ENCODE measurements at places on chromosomes 6 and 20. TPM values are rescaled to one million over a fixed set of nuclear protein-coding genes. Genes with fewer than 3 reads are reported as not detected.

DNA sequence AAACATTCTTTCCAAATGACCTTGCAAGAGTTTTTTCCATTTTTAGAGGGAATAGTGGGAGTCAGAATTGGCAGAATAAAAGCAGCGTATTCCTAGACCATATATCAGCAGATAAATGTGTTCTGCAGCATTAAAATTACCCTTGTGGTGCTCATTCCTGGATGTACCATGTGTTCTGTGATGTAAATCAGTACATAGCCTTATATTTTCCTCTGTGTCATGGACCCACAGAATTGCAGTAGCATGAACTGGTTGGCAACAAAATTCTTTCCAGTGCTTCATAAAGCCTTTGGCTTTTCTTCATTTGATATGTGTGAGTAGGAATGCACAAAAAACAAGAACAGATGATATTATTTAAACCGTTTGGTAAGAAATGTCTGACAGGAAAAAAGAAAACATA is 32.5 kb downstream of the ANKEF1 start:
- DNase-seq, result no peak

DNA sequence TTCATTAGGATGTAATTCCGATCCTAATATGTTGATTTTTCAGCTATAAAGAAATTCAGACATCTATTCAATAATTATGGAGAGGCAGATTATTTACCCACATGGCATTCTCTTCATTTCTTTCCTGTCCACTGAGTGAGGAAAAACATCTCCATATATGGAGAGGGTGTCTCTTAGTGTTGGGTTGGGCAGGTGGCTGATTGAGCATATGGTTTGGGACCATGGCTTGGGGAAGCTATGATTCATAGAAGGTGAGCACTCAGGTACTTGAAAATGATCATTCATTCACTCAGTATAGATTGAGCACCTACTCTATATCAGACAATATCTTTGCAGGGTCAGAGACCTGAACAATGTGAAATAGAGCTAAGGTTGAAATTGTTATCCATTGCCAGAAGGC is 41.3 kb upstream of the IL20RA start:
- no peak for DNase-seq

DNA sequence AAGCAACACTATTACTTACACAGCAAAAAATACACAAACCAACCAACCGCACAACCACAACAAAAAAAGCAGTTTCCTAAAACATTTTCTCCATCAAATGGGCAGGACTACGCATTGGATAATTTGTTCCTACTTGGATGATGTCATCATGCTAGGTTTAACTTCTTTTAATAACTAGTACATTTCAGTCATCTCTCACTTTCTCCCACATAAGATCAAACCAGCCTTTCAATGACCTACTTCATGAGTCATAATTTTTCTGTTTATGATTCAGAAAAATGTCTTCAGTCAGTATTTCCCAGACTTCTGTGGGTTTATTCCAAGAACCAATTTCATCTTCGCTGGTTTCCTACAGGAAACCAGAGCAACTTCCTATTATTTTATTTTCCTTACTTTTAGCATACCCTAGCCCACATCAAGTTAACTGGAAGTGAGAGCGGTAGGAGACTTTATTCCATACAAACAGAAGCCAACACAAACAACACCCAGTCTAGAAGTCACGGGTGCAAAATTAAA is 134.2 kb downstream of the GMDS start:
- DNase-seq, result no peak

DNA sequence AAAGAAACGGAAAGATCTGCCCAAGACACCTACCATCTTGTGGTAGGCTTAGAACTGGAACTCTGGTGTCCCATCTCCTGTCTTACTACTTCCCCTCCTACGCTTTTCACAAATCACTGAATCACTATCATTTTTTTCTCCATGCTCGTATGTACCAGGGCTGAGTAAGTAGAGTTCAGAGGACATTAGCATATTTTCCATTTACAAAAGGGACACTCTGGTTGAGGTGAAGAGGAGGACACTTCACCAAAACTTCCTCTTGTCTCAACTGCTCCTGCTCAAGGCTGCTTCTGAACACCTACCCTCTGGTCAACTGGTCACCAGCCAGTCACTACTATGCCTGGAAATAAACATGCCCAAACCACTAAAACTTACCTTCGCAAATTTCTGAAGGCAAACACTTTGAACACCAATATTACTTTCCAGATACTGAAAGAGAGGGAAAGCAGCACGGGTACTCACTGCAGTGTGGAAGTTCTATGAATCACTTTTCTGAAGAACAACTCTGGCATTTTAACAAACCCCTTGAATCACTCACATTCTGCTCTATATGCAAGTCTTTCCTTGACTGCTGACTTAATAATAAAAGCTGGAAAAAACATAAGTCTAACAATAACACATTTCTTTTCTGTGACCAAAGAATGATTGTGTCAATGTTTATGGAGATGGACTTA is 123.3 kb downstream of the INSM1 start:
- DNase-seq, result no peak

GRCh38 chr6:39924283-39924682 is 10.0 kb downstream of the MOCS1 start:
- no peak for DNase-seq

DNA sequence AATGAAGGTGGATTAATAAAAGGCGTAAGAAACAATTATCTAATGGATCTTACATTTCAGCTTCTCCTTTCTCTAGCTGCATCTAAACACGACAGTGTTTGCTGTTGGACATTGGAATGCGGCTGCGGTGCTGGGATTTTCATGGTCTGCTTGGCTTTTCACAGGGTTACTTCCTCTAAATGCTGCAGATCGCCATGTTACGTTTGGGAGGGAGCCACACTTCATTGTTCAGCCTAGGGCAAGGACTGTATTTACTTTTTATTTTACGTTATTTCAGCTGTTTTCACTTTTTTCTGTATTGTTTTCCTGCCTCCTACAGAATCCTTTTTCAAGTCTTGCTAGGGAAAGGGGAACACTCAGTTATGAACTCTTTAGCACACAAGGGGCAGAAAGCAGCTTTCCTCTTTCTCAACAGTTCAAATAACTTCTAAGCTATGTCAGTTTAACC is 97.9 kb upstream of the MTHFD1L start:
- DNase-seq, result no peak

- DNase-seq, result no peak
These were observed 60.0 kb downstream of the NPEPL1 start for GRCh38 chr20:58752565-58752964.

- DNase-seq, result no peak
These were observed 1.3 kb downstream of the RNF146 start for GRCh38 chr6:127267646-127268625.

GRCh38 chr6:52577778-52578463 is 1.1 kb upstream of the TRAM2 start:
- no peak for DNase-seq

DNA sequence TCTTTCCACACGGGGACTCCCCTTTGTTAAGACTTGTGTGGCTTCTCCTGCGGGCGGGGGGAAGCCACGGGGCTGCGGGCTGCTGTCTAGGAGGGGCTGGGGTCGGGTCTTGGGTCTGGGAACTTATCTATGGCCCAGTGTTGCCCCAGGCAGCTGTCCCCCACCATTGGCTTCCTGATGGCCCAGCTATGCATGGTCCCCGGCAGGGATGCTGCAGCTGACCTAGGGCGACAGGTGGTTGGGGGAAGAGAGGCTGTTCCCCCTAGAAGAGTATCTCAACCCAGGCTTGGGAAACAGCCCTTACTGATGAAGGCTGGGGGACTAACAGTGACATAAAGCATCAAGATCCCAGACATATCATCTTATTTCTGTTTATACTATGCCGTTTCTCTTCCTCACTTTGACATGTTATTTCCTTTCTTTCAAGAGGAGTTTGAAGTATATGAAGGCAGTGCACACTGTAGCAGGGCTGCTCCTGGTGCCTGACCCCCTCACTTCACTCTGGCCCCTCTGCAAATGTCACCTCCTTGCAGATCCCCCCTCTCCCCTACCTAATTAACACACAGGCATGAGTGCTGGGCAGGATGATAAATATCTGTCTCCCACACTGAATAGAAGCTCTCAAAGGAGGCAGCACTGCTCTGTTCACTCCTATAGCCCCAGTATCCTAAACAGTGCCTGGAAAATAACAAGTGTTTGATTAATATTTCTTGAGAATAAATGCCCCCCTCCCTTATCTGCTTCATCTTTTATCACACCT is 87.0 kb downstream of the HIVEP2 start:
- no peak for DNase-seq

DNA sequence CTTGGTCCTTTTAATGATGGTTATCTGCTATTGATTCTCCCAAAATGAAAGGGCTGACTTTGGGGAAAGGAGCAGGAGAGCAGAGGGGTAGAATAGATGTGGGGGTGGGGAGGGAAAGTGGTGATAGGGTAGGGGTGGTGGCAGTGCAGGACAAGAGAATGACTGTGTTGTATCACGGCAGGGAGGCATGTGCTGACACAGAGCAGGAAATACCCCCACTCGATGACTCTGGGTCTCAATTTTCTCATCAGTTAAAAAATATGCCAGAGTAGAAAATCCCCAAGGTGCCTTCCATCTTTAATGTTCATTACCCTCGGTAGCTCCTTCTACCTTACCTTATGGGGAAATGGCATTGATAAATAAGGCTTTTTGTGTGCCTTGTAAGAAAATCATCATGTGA is 79.0 kb upstream of the ATXN1 start:
- DNase-seq, result no peak

GRCh38 chr20:24778585-24779031 is 170.5 kb upstream of the CST7 start:
- peak; percentile 28 for DNase-seq

Gene POPDC3
- total RNA-seq, result not detected

Gene RANBP9
- 51.5 TPM for total RNA-seq

Gene PLCB1
- 106 TPM for total RNA-seq

Gene NKX2-2
- total RNA-seq, result not detected

Gene KHDC1L
- not detected for total RNA-seq

Gene STX11
- total RNA-seq, result 20.0 TPM
